Stimulated activated CD4-positive, alpha-beta T cell treated with anti-CD3 and anti-CD28 coated beads, Interleukin-2, amount 100 ng/mL, for 24 hours (primary cell): ENCODE measurements at places on chromosomes 12 and 14.

GRCh38 chr14:61211476-61212255 is 69.5 kb downstream of the TMEM30B start:
- no peak for DNase-seq

DNA sequence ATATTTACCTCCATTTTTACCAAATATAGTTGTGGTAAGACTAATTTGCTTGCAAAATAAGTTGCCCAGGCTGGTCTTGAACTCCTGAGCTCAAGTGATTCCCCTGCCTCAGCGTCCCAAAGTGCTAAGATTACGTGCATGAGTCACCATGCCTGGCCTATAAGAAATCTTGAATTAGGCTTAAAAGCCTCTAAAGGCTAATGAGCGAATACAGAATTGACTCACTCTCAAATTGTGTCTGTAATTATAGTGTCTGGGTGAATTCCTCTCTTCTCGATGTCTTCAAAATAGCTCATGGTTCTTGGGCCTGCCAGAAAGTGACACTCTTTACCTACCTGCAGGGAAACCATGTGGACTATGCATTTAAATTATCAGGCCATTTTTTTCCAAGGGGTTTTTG is 403.5 kb downstream of the SLC16A7 start:
- DNase-seq = no peak

- peak; percentile 43 for DNase-seq
Observed at GRCh38 chr12:14723763-14724162, 27.4 kb upstream of the GUCY2C start.

GRCh38 chr14:54653712-54654469 is 87.0 kb downstream of the SAMD4A start:
- DNase-seq = no peak

- DNase-seq = no peak
Observed at GRCh38 chr12:16730772-16731171, 124.8 kb upstream of the LMO3 start.

DNA sequence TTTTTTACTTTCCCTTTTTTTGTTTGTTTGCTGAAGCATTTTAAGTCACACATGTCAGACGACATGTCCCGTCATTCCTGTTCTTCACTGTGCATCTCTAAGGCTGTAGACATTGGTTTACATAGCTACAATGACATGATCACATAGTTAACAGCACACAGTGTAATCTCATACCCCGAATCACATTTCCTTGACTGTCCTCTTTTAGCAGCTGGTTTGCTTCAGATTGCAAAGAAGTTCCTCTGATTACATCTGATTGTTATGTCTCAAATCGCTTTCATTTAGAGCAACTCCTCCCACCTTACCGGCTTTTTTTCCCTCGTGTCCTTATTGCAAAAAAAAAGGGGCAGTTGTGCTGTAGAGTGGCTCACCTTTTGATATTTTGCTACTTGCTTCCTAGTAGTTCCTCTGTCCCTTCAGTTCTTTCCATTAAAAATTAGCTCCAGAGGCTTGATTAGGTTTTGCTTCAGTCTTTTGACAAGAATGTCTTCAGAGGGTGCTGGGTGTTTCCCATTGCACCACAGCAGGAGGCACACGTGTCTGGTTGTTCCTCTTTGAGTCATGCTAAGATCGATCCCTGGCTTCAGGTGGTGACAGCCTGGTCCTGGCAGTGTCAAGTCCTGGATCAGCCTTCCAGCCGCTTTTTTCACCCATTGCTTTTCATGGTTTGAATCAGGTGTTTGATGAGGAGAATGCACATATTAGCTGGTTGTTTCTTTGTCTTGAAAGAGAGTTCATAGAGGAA is 35.0 kb downstream of the ZNF664 start:
- DNase-seq = no peak

GRCh38 chr12:80576641-80577418 is 130.6 kb upstream of the MYF6 start:
- DNase-seq = no peak

GRCh38 chr12:7403466-7403865 is 40.5 kb downstream of the CD163L1 start:
- no peak for DNase-seq

- no peak for DNase-seq
Observed at GRCh38 chr12:96719660-96720362, 187.2 kb upstream of the NEDD1 start.

GRCh38 chr14:100728962-100729361 is 2.3 kb downstream of the DLK1 start:
- no peak for DNase-seq

- no peak for DNase-seq
Observed at GRCh38 chr14:98099527-98099926, 1172.5 kb downstream of the BCL11B start.

GRCh38 chr14:71397371-71397770 is 490.1 kb downstream of the PCNX1 start:
- no peak for DNase-seq

- no peak for DNase-seq
Observed at GRCh38 chr12:118183711-118184110, 47.8 kb downstream of the PEBP1 start.

DNA sequence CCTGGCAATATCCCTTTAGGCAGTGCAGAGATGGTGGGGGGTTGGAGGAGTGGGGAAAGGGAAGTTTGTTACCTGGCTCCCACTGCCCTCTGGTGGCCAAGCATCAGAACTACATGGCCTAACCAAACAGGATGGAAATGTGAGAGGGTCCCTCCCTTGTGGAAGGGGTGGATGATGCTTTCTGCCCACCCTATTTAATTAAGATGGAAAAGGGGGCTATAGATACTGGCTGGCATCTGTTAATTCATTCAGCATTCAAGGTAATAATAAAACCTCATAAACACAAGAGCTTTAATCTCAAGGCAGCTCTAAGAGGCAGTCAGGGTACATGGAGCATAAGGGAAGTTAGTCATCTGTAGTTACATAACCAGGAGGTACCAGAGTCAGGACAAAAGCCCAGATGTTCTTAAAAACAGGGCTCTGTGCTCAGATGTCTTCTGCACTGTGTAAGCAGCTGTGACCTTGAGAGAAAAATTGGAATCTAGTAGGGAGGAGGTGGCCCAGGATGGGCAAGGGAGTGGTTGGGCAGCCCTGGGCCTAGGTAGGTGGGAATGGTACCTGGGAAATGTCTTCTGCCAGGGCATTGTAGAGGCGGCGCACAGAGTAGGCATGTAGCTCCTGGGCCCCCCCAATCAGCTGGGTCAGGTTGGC is 4.6 kb downstream of the AP1G2 start:
- peak; percentile 70 for DNase-seq

DNA sequence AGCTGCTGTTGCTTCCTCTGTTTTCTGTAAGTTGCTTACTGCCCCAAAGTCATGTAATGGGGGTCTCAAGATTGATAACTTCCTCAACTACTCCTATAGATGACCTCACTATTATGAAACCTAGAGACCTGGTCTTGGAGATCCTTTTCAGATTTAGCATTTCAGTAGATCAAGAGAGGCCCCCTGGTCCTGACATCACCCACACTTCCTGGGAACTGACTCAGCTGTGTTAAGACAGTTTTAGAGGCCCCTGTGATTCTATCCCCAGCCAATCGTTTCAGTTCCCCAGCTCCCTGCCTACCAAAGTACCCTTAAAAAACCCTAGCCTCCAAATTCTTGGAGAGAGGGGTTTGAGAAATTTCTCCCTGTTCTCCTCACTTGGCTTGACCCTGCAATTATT is 9.2 kb upstream of the ARG2 start:
- no peak for DNase-seq

GRCh38 chr12:49054096-49054495 is 6.5 kb downstream of the KMT2D start:
- DNase-seq = no peak

- no peak for DNase-seq
Observed at GRCh38 chr14:47189911-47190484, 485.4 kb downstream of the MDGA2 start.

DNA sequence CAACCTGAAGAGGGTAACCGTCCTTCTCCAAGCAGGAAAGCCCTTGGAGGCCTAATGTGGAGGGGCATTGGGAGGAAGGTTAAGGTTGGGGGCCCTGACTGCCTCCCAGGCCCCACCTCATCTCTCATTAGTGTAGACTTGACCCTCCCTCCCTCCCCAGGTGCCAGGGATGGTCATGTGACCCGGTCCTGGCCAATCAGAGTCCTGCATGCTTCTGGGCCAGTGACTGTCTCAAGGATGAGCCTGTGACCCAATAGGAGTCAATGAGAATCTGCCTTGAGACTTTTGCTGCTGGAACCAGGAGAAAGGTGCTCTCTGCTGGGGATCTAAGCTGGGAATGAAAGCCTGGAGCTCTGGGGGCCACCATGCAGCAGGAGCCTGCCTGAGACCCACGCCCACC is 70.8 kb downstream of the NCOR2 start:
- peak; percentile 31 for DNase-seq

DNA sequence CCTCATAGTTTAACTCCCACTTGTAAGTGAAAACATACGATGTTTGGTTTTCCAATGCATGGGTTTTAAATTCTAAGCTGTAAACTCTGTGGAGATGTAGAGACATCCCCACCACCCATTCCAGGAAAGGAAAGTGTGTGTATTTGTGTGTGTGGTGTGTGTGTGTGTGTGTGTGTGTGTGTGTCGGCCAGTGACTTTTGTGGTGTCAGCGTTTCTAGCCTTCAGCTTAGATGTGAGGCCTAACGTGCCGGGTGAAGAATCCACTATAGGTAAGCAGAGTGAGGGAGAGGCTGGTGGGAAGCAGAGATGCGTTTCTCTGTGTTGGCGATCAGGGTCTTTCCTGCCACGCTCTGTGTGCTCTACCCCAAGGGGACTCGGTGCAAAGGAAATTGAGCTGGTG is 93.0 kb downstream of the SLC24A4 start:
- DNase-seq = no peak

GRCh38 chr12:117080661-117081144 is 18.5 kb downstream of the TESC start:
- DNase-seq = no peak

GRCh38 chr14:101927859-101928258 is 36.5 kb upstream of the DYNC1H1 start:
- no peak for DNase-seq

- peak; percentile 69 for DNase-seq
Observed at GRCh38 chr14:73785834-73786635, 65.6 kb upstream of the PTGR2 start.

GRCh38 chr14:77148510-77149231 is 7.1 kb upstream of the ZDHHC22 start:
- DNase-seq = no peak

- no peak for DNase-seq
Observed at GRCh38 chr12:11555743-11556625, 93.5 kb upstream of the ETV6 start.

DNA sequence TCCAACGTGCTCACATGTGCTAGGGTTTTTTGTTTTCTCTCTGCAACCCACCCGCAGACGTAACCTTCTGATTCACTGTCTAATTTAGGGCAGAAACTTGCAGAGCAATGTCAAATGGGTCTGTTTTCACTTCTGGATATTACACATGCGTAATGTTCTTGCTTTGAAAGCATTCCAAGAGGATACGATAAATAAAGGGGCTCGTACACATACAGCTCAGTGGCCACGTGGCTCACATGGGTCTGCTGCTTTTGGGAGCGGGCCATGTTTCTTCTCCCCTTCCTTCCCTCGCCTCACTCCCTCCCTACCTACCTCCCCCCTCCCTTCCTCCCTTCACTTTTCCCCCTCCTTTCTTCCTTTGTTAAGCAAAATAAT is 23.4 kb downstream of the CACNA1C start:
- no peak for DNase-seq

- DNase-seq = no peak
Observed at GRCh38 chr12:2668816-2669215, 126.0 kb upstream of the FKBP4 start.

DNA sequence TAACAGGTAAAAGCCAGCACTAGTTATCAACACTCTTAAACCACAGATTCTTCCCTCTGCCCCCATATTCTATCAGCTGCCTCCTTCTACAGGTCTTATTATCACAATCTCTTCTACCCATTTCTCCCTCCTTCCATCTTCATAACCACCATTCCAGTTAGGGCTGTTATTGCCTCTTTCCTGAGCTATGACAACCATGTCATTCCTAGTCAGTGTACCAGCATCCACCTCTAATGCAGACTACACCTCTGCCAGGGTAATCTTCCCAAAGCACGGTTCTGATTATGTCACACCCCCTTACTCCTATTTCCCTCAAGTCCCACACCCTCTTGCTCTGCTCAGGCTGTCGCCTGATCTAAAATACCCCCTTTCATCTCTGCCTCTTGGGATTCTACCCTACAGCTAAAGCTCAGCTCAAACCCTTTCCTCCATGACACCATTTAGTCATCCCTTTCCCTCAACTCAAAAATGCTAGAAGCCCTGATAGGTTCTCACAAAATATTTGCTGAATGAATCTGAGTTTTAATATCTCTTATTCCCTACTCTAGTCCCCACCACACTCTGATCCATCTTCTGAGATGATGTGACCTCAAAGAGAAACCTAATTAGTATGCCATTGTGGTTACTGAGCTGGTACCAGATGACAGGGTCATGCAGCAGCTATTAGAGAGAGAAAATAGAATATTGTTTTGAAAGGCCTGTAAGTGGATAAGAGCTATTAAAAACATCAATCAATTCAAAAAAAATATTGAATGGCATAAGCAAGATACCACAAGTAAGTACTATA is 11.7 kb downstream of the RACGAP1 start:
- DNase-seq = no peak

GRCh38 chr14:22266142-22266442 is 322.9 kb downstream of the DAD1 start:
- no peak for DNase-seq

- no peak for DNase-seq
Observed at GRCh38 chr14:36502558-36503508, 17.2 kb downstream of the NKX2-1 start.

GRCh38 chr12:47410383-47410782 is 295.4 kb downstream of the RPAP3 start:
- DNase-seq = no peak

GRCh38 chr14:104138098-104138717 is at the start of gene KIF26A:
Gene KIF26A, plus strand, starts transcription at chr14:104138587. Its CDS starts 136 bp downstream, at chr14:104138723.
- peak; percentile 57 for DNase-seq

- DNase-seq = no peak
Observed at GRCh38 chr12:65496617-65497016, 218.1 kb downstream of the MSRB3 start.

DNA sequence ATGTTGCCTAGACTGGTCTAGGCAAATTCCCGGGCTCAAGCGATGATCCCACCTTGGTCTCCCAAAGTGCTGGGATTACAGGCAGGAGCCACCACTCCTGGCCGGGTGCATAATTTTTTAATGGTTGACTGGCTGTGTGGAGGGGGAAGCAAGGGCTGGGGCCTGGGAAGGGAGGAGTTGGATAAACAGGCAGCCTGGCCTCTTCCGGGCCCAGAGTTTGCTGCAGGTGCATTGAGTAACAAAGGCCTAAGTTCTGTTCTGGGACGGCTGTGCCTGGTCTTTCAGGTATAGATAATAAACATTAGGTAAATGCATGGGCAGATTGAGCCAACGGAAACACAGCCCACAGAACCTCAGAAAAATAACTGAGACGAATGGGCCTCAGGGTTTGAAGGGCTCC is 191.3 kb upstream of the TBX3 start:
- no peak for DNase-seq

DNA sequence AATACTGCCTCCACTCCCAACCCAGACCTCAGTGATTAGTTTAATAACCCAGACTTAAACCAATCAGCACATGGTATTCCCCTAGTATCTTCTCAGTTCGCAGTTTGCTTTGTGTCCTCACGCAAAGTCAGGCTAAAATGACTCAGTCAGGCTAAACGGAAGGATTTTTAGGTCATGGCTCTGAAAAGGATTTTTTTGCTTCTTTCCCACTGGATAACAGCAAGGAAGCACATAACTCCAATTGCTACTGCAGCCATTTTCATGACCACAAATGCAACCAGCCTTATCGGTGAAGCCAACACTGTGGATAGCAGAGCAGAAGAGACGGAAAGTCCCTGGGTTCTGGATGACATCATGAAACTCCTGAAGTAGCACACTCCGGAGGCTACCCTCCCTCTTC is 67.7 kb downstream of the ZC3H14 start:
- DNase-seq = no peak
